Hypothalamus (tissue), 51 donors: ENCODE measurements at places on chromosomes 12 and 14.

GRCh38 chr12:115657081-115658013 lies 620.1 kb downstream of the MED13L start:
- DNase-seq = no peak

DNA sequence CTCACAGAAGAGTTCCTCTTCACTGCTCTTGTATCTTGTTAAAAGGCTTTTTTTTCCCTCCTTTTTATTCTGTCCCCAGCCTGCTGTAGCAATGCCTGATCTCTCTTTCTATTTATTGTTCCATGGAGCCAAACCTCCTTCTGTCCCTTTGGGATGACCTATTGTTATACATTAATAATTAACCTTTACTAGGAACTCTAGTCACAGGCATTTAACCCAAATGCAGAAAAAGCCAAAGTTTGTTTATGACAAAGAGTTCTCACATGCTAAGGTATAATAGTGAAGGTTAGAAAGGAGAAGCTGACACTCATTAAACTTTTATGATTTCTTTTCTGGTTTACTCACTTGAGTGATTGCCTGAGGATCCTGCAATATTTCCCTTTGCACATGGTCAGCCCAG lies 535.8 kb downstream of the NRXN3 start:
- DNase-seq = no peak

GRCh38 chr14:76034566-76034965 lies 49.0 kb downstream of the IFT43 start:
- no peak for DNase-seq

DNA sequence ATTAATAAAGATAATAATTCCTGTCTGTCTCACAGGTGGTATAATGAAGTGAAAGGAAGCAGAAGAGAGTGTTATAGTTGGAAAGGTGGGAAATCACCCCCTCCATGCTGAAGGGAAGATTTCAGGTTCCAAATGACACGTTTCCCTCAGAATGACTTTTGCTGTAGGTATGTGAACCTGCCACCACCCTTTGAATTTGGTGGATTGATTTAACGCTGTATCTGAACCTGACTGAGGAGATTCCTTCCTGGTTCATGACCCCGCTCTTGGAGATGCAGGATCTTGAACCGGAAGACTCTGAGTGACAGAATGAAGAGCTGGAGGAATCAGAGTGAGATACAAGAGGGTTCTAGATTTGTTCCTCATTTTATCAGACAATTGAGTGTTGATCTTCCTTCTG lies 20.3 kb upstream of the EMP1 start:
- no peak for DNase-seq
